ENCODE measurements at places on chromosomes 6 and 20.
A peak's percentile ranks its signal among the peaks of the same experiment; 100 is the strongest.

- no peak for DNase-seq
Measured at GRCh38 chr6:110756817-110757216, 58.5 kb downstream of the CDK19 start.

DNA sequence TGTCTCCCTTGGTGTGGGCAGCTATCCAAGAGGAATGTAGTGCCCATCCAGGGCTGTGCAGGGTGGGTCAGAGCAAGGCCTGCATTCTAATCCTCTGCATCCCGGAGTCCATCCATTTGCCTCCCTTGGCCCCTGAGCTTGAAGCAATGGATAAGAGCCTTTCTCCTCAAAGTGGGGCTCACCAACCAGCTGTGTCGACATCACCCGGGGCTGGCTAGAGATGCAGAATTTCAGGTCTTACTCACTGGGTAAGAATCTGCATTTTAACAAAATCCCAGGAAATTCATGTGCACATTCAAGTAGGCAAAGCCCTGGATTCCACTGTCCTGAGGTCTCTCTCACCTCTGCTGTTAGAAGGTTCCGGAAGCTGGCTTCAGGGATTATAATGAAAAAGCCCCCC, 95.3 kb downstream of the MDGA1 start:
- DNase-seq: no peak

- DNase-seq: no peak
Measured at GRCh38 chr6:1445650-1446330, 56.4 kb downstream of the FOXF2 start.

- no peak for DNase-seq
Measured at GRCh38 chr6:19906171-19906570, 69.0 kb downstream of the ID4 start.

- no peak for DNase-seq
Measured at GRCh38 chr20:11948806-11949205, 31.1 kb downstream of the BTBD3 start.

DNA sequence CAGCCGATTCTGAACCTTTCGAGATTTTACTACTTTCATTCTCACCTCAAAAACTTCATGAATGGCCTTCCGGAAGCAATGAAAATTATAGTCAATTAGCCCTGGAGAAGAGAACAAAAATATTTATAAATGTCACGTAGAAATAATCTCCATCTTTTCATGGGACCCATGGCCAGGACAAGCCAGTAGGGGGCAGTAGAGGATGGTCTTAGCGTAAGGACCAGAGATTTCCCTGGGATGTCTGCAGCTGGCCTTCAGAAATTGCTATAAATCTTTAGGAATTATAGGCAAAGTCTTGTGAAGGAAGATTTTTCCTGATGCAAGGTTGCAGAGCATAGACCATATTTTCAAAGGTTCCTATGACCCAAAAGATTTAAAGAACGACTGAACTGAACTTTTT, 15.6 kb upstream of the UBE2J1 start:
- DNase-seq: no peak

GRCh38 chr6:132190815-132191175, 210.5 kb downstream of the MOXD1 start:
- DNase-seq: no peak

DNA sequence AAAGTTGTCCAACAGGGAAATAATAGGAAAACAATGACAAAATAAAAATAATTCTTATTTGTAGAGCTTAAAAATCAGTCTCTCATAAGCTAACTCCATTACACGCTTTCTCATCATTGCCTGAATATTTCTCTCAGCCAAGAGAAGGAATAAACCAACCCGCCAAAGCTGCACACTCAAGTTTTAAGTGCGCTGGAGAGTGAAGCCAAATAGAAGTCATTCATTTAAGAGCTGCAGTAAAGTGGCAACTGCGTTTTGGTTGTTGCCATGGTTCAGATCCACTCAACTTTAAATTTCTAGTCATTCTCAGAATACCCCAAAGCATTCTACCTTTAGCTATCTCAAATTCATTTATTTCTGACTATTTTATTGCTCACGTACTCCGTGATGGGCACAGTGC, 230.7 kb downstream of the CBLN4 start:
- DNase-seq: no peak

GRCh38 chr6:16519265-16520242, 241.7 kb downstream of the ATXN1 start:
- no peak for DNase-seq

DNA sequence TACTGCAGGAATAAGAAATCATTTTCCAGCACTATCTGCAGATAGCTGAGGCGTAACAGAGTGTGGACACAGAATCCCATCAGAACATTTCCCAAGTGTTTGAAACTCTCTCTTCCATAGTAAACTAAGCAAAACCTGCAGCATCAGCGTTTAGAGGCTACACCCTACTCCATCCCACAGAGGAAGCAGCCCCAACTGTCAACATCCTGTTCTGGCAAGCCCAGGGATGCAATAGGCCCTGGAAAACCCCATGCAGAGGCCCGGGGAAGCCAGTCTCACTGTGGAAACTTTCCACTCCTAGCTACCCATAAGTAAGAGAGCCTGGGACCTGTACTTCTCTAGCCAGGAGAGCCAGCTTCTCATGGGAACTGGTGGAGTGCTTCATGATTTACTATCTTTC, 129.4 kb downstream of the LY86 start:
- no peak for DNase-seq

- DNase-seq: no peak
Measured at GRCh38 chr6:87968435-87969278, 79.0 kb upstream of the SPACA1 start.

DNA sequence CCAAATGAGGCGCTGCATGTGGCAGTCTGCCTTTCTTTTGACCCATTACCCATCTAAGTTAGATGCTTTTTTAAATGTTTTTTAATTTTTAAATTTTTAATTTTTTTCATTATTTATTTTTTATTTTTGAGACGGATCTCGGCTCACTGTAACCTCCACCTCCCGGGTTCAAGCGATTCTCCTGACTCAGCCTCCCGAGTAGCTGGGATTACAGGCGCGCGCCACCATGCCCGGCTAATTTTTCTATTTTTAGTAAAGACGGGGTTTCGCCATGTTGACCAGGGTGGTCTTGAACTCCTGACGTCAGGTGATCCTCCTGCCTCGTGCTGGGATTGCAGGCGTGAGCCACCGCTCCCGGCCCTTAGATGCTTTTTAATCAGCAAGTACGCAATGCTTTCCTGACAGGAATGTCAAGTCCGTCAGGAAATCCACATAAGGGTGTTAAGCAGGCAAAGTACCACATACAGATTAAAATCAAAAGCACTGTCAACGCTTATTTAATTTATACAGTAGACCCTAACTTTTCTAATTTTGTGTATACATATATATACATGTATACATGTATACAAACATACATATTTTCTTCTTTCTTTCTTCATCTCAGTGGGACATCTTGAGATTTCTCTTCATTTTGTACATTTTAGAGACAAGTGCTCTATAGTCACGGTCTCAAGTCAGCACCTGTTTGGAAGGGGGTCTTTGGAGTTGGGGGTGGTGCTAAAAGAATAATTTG, 995 bp upstream of the GSTA4 start:
- no peak for DNase-seq

DNA sequence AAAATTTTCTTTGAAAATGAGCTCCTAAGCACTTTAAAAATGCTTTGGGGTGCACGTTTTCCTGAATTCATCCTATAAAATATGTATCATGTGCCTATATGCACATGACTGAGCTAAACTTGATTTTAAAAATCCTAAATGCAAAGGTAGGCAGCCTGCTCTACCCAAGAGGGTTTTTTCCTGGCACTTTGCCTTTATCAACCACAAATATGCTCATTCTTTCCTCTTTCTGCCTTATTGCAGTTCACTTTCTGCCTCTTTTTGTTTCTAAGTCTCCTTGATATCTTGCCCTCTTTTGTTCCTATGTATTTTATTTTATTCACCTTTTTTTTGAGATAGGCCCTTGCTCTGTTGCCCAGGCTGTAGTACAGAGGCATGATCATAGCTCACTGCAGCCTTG, 229.3 kb downstream of the GRM1 start:
- DNase-seq: no peak

- no peak for DNase-seq
Measured at GRCh38 chr20:23120261-23120660, 34.1 kb upstream of the CD93 start.

GRCh38 chr20:9397928-9398327, 116.5 kb upstream of the LAMP5 start:
- DNase-seq: peak; percentile 5

- no peak for DNase-seq
Measured at GRCh38 chr20:52004018-52004417, 187.6 kb downstream of the ZFP64 start.

GRCh38 chr20:62840244-62841197, 21.1 kb downstream of the TCFL5 start:
- DNase-seq: no peak

DNA sequence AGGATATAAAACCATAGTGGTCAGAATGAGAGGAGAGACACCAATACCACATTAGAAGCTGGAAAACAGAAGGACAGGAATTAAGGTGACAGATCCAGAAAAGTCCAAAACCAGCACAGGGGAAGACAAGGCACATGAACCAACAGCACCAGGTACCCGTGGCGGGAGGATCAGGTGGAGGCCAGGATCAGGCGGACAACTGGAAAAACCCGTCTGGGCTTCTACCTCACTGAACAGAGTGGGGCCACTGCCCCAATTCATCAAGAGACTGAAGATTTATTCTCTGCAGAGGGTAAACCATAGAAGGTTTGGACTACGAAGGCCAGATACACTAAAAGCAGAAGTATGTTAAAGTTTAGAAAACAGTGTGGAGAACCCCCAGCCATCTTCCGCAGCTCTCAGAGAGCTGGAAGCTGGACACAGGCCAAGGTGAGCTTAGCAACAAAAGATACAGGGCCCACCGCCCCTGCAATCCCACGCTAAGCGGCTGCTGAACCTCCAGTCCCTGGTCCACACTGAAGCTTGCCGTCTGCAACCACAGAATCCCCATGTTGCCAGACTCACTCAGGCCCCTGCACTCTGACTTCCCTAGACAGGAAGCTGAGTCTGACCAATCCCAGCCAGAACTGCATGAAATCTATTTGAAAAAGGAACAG, 29.9 kb downstream of the ABHD12 start:
- DNase-seq: peak; percentile 23

DNA sequence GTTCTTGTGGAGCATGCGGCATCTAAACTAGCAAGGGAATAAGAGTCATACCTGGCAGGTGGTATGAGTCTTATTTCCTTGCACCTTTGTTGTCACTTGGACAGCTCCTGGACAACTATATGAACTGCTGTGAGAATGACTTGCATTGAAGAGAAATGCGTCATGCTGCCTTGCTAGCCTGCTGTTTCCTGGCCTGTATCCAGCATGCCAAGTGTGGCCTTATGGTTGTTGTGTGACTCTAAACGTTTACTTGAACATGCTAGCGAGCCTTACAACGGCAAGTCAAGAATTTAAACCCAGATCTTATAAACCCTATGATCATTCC, 90.4 kb downstream of the CEP162 start:
- DNase-seq: no peak

- DNase-seq: no peak
Measured at GRCh38 chr6:37104824-37105147, 65.2 kb upstream of the PIM1 start.

DNA sequence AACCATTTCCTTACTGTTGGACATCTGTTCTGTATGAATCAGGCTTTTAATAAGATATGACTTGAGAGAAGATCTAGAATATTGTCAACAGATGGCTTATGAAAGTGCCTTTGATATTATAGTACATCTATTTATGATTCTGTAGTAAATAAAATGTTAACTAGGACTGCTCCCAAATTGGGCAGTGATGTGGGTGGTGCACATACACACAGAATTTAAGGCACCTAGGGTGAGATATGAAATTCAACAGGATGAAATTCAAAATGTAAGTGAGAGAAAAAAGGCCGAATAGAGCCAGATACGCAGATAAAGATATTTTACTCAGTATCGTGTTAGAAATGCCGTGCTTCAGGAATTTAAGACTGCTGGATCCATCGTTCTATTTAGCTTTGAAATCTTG, 26.3 kb downstream of the FAM50B start:
- no peak for DNase-seq

DNA sequence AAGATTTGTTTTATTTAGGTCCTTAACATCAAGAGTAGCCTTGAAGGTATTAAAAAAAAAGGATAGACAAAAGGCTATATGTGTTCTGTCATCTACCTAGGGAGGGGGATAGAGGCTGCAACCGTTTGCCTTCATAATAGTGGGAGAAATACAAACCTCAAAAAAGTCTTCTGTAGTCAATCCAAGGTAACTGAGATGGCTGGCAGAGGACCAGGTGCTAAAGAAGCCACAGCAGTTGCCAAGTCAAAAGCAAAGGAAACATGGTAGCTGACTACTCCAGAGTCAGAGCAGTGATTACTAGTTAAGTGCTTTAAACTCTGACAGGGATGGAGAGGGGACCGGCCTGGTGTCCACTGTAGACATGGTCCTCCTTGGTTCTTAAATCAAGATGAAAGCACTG, 249.4 kb downstream of the PTPRK start:
- DNase-seq: no peak

DNA sequence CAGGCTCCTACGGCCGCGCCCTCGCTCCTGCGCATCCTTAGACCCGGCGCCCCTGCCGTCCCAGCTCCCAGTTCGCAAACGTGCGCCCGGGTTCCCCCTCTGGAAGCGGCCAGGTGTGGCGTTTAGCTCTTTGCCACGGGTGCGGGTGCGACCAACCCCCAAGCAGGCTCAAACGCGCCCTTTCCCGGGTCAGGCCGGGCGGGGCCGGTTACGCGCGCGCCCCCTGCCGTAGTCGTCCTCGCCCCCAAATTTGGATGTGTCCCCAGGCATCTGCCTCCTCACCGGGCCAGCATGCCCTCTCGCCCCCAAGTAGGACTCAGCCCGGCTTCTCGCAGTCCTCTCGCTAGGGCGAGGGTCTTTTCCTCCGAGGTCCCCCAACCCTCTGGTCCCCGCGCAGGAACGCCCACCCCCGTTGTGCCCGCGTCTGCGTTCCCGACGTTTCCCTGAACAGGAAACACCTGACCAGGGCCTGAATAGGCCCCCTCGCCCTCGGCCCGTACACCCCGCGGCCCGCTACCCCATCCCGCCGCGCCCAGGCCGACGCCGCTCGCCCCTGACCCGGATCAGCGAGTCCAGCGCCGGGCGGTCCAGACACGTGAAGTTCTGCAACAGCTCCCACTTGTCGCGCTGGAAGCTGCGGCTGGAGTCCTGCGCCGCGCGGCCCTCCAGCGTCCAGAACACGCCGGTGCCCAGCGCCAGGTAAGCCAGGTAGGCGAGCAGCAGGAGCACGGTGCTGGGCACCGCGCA, 520 bp downstream of the KCNK17 start:
- DNase-seq: no peak

DNA sequence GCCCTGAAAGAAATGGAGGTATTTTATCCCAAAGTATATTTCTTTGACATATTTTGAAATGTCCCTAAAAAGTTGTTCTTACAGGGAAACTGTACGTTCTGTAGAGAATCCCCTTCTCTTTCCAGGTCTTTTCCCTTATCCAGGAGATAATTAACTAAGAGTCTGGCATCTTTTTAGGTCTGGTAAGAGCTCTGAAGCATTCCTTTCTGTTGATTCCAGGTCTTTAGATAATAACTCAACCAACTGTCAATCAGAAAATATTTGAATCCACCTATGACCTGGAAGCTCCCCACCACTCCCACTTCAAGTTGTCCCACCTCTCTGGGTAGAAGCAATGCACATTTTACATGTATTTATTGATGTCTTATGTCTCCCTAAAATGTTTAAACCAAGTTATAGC, 26.0 kb upstream of the CENPW start:
- no peak for DNase-seq

GRCh38 chr6:27468334-27468733, 4.6 kb downstream of the ZNF184 start:
- DNase-seq: no peak
